ENCODE measurements at places on chromosomes 3 and 15.

DNA sequence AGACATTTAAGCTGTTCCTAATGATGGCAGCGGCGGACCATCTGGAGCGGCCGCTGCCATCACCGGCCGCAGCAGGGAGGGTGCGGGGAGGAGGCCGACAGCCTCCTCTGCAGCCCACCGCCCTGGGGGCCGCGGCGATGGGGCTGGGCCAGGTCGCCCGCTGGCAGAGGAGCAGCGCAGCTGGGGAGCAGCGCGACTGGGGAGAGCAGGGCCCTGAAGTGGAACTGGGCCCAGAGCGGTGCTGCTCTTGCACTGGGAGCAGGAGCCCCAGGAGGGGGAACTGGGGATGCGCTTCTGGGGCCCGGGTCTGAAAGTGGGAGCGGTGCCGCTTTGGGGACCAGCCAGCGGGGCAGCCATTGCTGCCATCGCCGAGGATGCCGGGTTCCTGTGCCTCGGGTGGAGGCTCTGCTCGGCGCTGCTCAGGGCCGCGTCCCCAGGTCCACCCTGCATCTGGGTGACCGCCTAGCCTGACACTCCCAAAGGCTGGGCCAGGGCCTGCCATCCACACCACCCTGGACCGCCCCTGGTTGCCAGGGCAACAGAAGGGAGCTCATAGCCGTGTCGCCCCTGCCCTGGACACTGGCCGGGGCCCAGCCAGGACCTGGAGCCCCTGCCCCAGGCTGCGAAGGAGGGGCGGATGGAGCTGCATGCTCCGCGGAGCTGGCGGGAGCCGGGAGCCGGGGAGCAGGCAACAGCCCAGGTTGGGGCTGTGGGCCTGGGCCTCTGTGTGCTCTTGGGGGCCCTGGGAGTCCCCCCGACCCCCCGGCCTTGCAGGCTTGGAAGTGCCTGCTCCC lies 15.5 kb upstream of the PLA2G4E start:
- no peak for DNase-seq

GRCh38 chr3:10729439-10729838 lies 86.6 kb upstream of the SLC6A11 start:
- DNase-seq: no peak

DNA sequence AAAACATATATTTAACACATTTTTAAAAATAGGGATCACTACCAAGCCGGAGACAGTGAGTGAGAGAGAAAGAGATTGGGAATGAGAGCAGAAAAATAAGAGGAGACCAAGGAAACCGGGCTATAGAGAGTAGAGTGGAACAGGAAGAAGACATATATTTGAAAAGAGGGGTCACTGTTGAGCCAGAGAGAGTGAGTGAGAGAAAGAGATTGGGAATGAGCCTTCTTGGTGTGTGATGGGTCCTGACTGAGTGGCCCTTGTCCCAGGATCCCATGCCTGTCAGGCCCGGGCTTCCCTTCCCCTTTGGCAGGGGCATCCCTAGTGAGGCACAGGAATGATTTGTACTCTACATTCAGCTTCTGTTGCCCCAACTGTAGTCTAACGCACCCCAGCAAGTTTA lies 646.6 kb downstream of the NTRK3 start:
- DNase-seq: no peak

DNA sequence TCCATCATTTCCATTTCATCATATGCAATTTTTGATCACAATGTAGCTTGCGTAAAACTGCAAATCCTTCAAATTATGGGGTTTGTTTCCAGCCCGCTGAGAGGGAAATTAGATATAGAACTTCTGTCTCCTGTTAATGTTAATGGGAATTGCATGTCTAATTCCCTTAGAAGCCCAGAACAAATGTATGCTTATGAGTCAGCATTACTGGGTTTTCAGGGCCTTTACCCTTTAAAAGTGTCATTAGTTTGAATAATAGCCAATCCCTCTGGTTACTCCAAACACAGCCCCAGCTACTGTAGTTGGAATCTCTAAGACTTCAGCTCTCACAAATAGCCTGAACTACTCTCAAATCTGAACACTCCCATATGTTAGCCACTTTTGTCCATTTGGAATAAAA lies 439.4 kb downstream of the C3orf38 start:
- DNase-seq: no peak

- no peak for DNase-seq
Measured at GRCh38 chr3:45565342-45565741, 29.2 kb upstream of the LIMD1 start.

- DNase-seq: peak; percentile 60
Measured at GRCh38 chr3:133280586-133280985, 119.3 kb upstream of the BFSP2 start.

GRCh38 chr15:70486451-70487386 lies 276.6 kb downstream of the UACA start:
- no peak for DNase-seq

Measured in NCI-H2171 treated with DMSO at 0.1 percent for 48 hours (cell line).